ENCODE measurements at places on chromosomes 4 and X.
A peak's percentile ranks its signal among the peaks of the same experiment; 100 is the strongest.

DNA sequence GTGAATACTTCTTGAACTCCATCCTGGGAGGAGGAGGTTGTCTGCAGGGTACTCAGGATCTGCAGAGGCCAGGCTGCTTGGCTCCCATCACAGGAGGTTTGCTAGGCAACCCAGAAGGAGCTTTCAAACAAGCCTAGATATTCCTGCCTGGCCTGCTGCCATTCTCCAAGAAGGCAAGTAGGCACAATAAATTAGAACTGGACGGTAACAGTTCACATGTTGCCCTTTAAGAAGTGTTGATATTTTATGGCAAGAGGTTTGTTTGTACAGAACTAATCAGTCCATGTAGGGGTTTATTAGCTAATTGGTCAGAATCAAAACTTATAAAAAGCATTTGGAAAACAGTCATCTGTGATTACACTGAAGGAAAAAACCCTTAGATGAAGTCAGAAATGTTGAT is 39.3 kb downstream of the SYNPO2 start:
- no peak for DNase-seq

DNA sequence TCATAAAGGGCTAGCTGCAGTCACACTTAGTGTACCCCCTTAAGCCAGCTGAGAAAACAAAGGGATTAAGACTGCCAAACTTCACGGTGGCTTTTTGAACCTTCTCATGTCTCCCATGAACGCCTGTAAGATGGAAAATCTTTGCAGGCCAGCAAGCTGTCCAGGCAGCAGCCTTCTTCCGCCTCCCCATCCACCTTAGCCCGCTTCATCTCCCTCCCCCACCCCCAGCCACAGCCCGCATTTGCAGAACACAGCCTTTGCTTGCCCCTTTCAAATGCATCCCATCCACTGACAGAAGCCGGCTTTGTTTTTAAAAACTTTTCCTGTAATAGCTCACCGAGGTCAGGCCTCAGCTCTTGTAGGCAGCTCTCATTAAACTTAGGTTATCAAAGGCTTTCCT is 113.8 kb upstream of the FAM9B start:
- no peak for DNase-seq

DNA sequence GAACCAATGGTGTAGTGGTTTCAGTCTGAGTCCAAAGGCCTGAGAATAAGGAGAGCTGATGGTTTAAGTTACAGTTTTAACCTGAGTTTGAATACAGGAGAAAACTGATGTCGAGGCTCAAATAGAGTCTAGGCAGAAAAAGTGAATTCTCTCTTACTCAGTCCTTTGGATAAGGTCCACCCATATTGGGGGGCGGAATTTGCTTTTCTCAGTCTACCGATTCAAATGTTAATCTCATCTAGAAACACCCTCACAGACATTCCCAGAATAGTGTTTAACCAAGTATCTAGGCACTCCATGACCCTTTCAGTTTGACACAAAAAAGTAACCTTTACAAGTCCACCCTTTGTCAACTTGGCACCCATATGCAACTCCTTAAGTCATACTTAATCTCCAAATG is 216.0 kb downstream of the GRID2 start:
- DNase-seq: no peak

DNA sequence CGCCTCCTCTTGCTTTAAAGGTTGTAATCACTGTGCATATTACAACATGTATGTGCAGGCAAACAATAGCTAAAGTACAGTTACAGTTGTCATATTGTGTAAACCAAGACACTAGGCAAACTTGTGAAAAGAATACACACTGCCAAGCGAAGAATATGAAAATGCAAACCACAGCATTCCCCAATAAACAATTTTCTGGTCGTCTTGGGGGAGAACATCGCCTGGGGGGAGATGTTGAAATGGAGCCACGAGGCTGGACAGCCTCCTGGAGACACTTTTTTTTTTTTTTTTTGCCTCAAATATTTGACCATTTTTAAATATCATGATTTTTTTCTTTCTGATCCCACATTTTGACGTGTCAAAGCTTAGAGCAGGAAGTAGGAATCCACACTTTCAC is 51.7 kb upstream of the PDLIM3 start:
- no peak for DNase-seq

GRCh38 chr4:167966143-167966542 is 126.2 kb upstream of the ANXA10 start:
- DNase-seq: no peak

- DNase-seq: no peak
Observed at GRCh38 chr4:172813359-172813923, 355.2 kb upstream of the GALNT7 start.

DNA sequence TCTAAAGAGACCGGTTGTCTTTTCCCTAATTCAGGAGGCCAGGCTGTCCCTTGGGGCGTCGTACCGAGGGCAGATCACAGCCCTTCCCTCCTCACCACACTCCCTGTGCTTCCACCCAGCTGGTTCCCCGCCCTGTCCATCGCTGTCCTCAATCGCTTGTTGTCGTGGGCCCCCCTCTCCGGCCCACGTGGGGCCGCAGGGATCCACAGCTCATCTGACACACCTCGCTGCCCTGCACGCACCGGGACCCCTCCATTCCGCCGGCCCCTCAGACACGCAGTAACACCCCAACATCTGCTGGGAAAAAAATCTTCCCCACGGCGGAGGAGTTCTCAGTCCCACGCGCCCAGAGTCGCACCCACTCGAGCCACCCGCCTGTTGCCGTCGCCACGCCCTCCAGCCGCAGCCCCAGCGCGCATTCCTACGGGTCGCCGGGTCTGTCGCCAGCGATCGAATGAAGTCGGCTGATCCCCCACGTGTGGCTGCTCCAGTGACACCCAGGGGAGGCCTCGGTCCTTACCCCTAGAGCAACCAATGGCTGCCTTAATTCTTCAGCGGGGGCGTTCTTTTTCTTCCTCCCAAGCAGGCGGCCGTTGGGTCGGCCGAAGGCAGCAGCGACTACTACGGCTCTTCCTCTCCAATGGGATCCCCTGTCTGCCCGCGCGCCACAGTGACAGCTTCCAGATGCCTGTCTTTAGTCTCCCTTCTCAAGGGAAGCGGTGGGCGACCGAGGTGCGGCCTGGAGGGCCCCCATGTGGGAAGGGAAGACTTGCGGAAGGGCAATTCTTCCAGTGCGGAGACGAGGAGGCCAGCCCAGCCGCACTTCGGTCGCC is 893 bp upstream of the SEPTIN11 start:
- peak; percentile 13 for DNase-seq

- no peak for DNase-seq
Observed at GRCh38 chr4:65393078-65393477, 277.2 kb downstream of the EPHA5 start.

DNA sequence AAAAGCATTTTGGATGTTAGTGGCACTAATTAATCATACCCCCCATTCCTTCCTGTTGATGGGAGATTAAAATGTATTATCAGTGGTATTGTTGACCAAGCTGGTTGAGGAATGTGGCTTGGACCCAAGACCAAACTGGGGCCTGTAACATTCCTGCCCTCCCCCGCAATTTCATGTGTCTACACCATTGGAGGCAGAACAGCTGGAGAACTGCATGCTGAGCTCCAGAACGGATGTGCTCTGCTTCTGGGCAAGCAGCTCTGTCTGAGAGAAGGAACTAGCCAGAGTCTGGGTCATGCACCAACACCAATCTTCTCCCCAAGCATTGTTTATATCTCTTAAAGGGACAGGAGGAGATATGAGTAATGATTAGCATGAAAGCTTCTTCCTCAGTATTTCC is 185.5 kb downstream of the CEP135 start:
- no peak for DNase-seq

GRCh38 chrX:150012647-150013381 is 74.5 kb upstream of the EOLA2 start:
- DNase-seq: no peak

DNA sequence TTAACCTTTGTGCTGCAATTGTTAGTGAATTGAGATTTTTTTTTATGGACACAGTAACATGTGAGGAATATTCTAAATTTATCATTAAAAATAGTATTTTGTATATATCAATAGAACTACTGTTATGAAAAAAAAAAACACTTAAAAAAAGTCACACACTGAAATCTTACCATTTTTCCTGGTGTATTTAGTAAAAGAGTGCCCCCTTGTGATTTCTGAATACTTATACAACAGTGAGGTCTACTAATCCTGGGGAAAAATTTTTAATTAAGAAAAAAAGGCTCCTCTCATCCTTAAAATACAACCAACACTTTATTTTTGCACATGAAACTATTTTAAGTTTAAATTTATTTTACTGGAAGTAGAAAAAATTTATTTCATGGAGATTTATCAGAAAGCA is 56.4 kb upstream of the SPOCK3 start:
- DNase-seq: no peak

GRCh38 chr4:85717351-85717750 is 242.4 kb downstream of the ARHGAP24 start:
- DNase-seq: no peak

DNA sequence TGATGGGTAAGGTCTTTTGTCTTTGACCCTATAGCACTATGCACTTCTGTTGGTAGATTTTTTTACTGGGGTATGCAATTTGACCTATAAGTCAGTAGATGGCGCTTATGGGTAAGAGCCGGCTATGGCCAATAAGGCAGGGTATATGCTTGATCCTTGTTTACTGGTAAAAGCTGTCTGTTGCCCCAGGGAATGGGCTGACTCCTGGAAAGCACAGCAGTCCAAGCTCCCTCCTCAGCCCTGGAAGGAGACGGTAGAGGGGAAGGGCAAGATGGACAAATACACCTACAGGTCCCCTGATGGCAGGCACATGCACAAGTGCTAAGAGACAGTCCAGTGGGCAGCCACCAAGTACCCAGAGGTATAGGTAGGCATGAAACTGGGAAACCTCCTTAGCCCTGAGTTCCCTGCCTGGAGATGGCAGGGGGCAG is 63.7 kb downstream of the ADAMTS3 start:
- DNase-seq: no peak

GRCh38 chr4:2288051-2288541 is 26.2 kb upstream of the MXD4 start:
- no peak for DNase-seq

DNA sequence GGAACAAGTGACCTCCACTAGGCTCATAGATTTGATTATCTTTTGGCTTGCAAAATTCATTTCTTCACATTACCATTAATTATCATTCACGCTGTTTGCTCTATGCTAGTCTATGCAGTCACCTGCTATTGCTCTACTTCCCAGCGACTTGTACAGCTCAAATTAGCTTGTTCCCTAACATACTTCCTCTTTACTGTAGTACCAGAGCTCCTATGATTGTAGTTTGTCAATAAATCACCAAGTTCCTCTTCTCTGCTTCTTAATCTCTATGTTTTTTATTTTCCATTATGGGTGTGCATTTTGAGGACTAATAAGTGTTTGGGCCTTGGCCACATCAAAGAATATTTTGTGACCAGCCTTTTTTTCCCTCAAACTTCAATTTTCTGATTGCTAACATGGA is 6.2 kb upstream of the GSPT2 start:
- DNase-seq: no peak

GRCh38 chrX:120358737-120359456 is 3.0 kb upstream of the ATP1B4 start:
- DNase-seq: no peak

- DNase-seq: no peak
Observed at GRCh38 chr4:189021831-189022230, 882.6 kb downstream of the TRIML1 start.

- DNase-seq: no peak
Observed at GRCh38 chr4:28391877-28392276, 1531.2 kb downstream of the STIM2 start.

GRCh38 chr4:6087669-6088341 is 69.6 kb upstream of the C4orf50 start:
- no peak for DNase-seq

- DNase-seq: no peak
Observed at GRCh38 chr4:80486603-80487002, 151.1 kb downstream of the CFAP299 start.

- no peak for DNase-seq
Observed at GRCh38 chr4:19729886-19730651, 521.6 kb upstream of the SLIT2 start.

- no peak for DNase-seq
Observed at GRCh38 chr4:116092961-116093360, 979.5 kb upstream of the NDST4 start.

DNA sequence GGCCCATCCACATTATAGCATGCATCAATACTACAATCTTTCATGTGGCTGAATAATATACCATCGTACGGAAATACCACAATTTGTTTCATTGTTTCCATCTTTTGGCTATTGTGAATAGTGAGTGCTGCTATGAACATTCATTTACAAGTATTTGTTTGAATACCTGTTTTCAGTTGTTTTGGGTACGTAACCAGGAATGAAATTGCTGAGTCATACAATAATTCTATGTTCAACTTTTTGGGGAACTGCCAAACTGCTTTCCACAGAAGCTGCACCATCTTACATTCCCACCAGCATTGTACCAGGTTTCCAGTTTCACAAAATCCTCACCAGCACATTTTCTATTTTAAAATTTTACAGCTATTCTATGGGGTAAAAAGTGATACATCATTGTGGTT is 28.5 kb upstream of the MANBA start:
- no peak for DNase-seq

GRCh38 chrX:15350329-15350996 is 15.1 kb upstream of the PIGA start:
- no peak for DNase-seq

Data from stimulated activated CD8-positive, alpha-beta memory T cell treated with anti-CD3 and anti-CD28 coated beads, Interleukin-7, amount 100 ng/mL, for 24 hours (primary cell).